Ascending aorta (tissue), 2 donors: ENCODE measurements at places on chromosomes 7 and 10.

- no peak for DNase-seq
These were observed 27.8 kb upstream of the FOXL3 start for GRCh38 chr7:262251-262572.

GRCh38 chr7:3453398-3453797 is 152.3 kb downstream of the SDK1 start:
- DNase-seq: no peak

- no peak for DNase-seq
These were observed 118.5 kb upstream of the CHST15 start for GRCh38 chr10:124211921-124212320.

GRCh38 chr7:40288827-40289226 is 154.0 kb downstream of the SUGCT start:
- no peak for DNase-seq

DNA sequence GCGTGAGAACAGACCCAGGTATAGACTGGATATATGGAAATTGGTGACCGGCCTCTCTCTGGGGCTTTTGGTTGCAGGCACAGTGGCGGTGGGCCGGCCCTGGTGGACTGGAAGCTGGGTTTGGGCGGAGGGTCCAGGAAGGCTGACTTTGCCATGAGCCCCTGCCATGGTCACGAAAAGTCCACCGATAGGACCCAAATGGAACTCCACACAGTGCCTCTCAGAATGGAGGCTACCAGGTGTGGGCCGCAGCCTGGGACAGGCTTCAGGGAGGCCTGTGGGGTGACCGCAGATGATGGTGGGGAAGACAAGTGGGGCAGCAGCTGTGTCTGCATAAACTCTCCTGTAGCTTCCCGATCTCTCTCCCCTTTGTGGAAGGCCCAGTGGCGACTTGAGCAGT is 123.2 kb downstream of the DNAJB6 start:
- DNase-seq: peak; percentile 33

DNA sequence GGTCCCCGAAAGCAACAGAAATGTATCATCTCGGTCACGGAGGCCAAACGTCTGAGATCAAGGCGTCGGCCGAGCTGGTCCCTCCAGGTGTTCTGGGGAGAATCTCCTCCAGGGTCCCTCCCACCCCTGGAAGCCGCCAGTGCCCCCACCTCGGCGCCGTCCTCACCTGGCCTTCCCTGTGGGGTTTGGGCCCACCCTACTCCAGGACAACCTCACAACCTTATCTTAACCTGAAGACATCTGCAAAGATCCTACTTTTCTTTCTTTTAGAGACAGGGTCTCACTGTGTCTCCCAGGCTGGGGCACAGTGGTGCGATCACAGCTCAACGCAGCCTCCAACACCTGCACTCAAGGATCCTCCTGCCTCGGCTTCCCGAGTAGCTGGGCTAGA is 33.4 kb downstream of the ADAP1 start:
- DNase-seq: peak; percentile 6

- no peak for DNase-seq
These were observed 386.2 kb downstream of the GALNT17 start for GRCh38 chr7:71517940-71518699.

- DNase-seq: no peak
These were observed 28.8 kb upstream of the DIP2C start for GRCh38 chr10:718143-718700.

- DNase-seq: no peak
These were observed 86.6 kb upstream of the C7orf33 start for GRCh38 chr7:148503900-148504487.

- DNase-seq: peak; percentile 63
These were observed 688 bp downstream of the ORAI2 start for GRCh38 chr7:102434039-102434486.

DNA sequence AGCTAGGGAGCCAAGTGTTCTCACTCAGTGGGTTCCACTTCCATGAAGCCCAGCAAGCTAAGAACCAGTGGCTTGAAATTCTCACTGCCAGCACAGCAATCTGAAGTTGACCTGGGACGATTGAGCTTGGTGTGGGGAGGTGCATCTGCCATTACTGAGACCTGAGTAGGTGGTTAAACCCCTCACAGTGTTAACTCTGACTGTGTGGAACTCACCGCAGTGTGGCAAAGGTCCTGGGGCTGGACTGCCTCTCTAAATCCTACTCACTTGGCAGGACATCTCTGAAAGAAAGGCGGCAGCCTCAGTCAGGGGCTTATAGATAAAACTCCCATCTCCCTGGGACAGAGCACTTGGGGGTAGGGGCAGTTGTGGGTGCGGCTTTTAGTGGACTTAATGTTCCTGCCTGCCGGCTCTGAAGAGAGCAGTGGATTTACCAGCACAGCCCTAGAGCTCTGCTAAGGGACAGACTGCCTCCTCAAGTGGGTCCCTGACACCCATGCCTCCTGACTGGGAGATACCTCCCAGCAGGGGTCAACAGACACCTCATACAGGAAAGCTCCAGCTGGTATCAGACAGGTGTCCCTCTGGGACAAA is 143.1 kb downstream of the PDE1C start:
- no peak for DNase-seq

GRCh38 chr7:120813546-120814252 is 44.2 kb downstream of the TSPAN12 start:
- no peak for DNase-seq

GRCh38 chr10:34151481-34151880 is 663.6 kb downstream of the PARD3 start:
- DNase-seq: no peak

- no peak for DNase-seq
These were observed 224.5 kb upstream of the GLI3 start for GRCh38 chr7:42461537-42461936.

DNA sequence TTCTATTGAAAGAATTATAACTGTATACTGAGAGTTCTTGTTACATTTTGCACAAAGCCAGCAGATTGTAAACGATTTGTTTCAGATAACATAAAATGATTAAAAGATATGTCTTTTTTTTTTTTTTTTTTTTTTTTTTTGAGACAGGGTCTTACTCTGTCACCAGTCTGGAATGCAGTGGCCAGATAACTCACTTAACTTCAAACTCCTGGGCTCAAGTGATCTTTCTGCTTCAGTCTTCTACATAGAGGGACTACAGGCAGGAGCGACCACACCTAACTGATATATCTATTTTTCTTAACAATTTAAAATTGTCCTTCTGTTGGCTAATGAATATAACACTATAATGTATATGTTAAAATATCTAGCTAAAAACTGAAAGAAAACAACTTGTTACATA is 317.3 kb upstream of the CACNA2D1 start:
- no peak for DNase-seq

- no peak for DNase-seq
These were observed 1357.5 kb upstream of the SORCS1 start for GRCh38 chr10:108521827-108522492.

DNA sequence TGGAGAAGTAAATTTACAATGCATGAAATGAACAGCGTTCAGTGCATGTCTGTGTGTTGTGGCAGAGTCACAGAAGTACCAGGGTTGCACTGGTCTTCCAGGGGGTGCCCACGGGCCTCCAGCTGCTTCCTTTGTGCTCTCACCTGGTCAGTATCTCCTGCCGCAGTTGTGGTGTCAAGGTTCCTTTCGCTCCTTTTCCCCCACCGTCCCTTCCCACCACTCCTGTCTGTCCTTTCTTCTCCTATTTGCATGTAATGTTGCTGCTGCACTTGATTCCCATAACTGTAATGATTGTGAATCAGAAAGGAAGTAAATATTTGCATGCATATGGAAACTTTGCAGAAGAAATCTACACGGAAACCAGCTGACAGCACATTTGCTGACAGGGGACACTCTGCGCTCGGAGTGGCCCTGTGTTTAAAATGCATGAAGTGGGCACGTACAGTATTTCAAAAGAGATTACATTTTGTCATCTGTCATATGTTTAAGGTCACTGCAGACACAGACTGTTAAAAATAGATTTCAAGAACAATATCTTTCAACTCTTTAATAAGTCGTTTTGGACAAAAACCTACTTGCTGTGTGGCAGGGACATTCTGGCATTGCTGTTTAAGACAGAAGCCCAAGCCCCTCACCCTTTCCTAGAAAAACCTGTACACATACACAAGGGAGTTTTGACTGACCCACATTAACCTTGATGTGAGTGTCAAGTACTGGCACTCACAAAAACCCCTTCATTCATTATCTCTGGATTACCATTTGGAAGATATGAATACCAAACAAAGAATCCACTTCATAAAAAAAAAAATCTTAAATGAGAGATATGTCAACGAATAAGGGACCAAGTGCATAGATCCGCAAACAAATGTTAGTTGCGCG is 336.7 kb upstream of the KLF6 start:
- no peak for DNase-seq

GRCh38 chr7:41139789-41140188 is 563.1 kb downstream of the INHBA start:
- DNase-seq: no peak

DNA sequence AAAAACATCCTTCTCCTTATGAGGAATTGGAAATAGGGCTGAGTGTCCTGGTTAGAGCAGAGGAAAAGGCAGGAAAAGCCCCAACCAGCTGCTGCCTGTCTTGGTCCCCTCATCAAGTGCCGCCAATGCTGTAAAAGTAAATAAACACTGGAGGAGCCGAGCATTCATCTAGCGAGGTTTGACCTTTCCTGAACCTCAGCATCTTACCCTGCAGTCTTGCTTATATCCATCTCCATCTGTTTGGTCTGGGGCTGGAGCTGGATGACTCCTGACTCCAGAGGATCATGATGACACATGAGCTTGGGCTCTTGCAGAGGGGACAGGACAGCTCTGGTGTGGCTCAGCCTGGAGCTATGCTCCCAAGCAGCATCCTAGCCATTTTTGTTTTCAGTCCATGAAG is 501.1 kb downstream of the TNS3 start:
- DNase-seq: no peak

GRCh38 chr7:116139007-116139406 is 71.3 kb upstream of the TES start:
- DNase-seq: no peak

GRCh38 chr10:3812141-3812540 is 27.1 kb upstream of the KLF6 start:
- DNase-seq: no peak
